ENCODE measurements at places on chromosomes 3 and 15.

- no peak for DNase-seq
Measured at GRCh38 chr3:177231242-177231641, 34.0 kb upstream of the TBL1XR1 start.

- DNase-seq: no peak
Measured at GRCh38 chr15:51678096-51678495, 3.2 kb upstream of the SCG3 start.

DNA sequence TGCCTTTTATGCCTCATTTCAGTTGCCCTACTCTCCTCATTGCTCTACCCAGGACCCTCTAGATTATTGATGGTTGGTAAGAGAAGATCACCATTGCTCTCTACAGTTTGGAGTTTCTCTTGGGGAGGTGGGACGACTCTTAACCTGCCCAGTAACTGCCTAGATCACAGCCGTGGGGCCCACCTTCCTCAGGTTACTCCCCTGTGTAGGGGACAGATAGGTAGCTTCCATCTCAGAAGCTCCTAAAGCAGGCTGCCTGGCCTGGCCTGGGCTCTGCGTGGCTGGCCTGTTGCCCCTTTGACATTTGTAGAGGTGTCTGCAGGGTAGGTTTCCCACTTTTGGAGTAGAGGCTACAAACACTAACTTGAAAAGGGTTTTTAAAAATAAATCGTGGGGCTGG, 42.7 kb downstream of the TRIM71 start:
- no peak for DNase-seq

- no peak for DNase-seq
Measured at GRCh38 chr3:177251755-177252154, 54.5 kb upstream of the TBL1XR1 start.

DNA sequence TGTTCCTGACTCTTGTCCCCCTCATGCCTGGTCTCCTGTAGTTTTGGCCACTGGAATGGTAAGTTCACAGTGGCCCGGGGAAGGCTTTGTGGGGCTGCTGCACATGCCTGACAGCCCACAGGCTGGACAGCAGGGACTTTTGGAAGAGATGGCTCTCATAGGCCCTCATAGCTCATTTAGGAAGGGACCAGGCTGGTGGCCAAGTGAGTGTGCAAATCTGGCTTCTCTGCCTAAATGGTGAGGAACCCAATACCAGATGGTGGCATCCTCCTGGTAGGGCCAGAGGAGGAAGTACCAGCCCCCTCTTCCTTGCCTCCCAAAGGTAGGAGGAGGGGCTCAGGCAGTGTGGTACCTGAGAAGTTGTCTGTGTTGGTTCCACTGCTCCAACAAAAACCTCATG, 25.6 kb downstream of the ALPK3 start:
- DNase-seq: no peak

DNA sequence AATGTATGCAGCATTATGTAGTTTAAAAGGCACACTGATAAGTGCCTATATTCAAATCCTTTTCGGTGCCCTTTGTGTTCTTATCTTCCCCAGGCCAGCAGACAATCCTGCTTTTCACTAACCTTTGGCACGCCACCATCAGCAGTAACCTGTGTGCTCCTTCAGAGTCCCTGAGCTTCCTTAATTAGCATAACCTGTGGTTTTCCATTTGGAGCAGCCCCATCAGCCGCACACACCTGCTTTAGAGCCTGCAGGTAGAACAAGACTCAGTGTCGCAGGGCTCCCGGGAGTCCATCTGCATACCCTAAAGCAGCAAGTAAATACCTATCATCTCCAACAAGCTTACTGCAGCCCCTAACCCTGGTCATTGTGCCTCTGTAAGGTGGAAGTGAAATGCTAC, 755.1 kb downstream of the ROBO2 start:
- DNase-seq: no peak

- no peak for DNase-seq
Measured at GRCh38 chr3:70072754-70073153, 73.2 kb downstream of the SAMMSON start.

All from activated CD8-positive, alpha-beta memory T cell treated with anti-CD3 and anti-CD28 coated beads for 1 hour (primary cell).